ENCODE measurements at places on chromosomes 7 and 10.

DNA sequence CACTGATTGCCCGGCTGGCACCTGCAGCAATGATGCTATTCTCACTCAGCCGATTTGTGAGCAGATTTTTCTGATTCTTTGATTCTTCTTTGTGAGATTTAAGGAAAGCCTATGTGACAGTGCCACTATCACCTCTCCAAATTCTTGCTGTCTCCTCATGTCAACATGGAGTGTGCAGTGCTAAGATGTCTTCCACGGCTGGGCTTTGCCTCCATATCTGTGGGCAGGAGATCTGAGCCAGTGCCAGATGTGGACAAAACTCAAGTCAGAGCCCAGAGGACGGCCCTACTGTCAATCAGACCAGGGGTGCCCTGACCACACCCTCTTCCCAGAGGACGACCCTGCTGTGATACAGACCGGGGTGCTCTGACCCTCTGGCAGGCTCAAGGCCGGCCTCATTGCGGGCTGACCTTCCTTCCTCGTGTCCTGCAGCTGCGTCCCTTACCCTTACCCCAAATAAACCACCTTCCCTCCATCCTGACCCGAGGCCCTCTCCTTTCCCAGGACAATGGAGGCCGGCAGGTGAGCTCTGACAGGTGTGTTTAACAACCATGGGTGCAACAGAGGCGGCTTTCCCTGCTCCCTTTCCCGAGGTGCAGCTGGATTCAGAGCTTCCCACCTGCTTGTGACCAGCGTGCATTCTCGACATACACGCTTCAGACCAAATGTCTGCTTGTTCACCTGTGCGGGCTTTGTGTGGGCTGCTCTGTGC, 221.4 kb downstream of the ADARB2 start:
- DNase-seq: no peak

- DNase-seq: no peak
Observed at GRCh38 chr7:154906201-154906600, 96.7 kb downstream of the PAXIP1 start.

- no peak for DNase-seq
Observed at GRCh38 chr10:11510281-11510680, 101.2 kb downstream of the USP6NL start.

DNA sequence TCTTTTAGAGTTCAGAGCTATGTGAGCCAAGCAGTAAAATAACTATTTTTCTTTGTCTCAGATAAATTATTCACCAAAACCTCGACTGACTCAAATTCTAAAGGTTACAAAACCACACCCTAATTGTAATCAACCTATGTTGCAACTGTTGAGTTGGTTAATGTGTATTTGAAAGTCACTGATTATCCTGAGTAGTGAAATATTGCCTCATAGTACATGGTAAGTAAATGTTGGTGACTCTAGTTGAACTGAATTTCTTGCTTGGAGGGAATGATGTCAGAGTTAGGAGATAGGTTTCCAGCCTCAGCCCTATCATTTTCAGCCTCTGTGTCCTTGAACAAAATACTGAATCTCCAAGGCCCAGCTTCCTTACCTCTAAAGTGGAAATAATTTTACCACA, 3.0 kb upstream of the CYP2C18 start:
- DNase-seq: no peak

GRCh38 chr7:113170591-113170990, 52.2 kb upstream of the SMIM30 start:
- DNase-seq: no peak

Measured in NCI-H524 treated with DMSO at 0.1 percent for 48 hours (cell line).